ENCODE measurements at places on chromosomes 3 and 15.

GRCh38 chr15:27854601-27855000 is 244.5 kb downstream of the OCA2 start:
- no peak for DNase-seq

DNA sequence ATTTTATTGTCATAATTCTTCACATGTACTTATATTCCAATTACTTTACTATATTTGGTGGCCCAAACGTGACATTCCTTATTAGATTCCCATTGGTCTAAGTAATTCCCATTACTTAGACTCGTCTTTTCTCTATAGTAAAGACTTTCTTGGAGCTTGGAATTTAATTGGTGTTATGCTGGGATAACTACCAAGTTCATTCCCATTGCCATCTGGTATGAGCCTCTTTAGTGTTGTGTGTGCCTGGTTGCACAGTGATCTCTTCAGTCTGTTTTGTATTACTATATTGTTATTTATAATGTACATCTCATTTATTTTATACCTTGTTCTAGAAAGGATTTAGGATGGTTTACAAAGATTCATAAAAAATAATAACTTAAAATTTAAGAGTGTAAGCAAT is 27.8 kb downstream of the TMEM108 start:
- no peak for DNase-seq

- no peak for DNase-seq
Measured at GRCh38 chr3:43998370-43998835, 243.3 kb upstream of the TOPAZ1 start.

DNA sequence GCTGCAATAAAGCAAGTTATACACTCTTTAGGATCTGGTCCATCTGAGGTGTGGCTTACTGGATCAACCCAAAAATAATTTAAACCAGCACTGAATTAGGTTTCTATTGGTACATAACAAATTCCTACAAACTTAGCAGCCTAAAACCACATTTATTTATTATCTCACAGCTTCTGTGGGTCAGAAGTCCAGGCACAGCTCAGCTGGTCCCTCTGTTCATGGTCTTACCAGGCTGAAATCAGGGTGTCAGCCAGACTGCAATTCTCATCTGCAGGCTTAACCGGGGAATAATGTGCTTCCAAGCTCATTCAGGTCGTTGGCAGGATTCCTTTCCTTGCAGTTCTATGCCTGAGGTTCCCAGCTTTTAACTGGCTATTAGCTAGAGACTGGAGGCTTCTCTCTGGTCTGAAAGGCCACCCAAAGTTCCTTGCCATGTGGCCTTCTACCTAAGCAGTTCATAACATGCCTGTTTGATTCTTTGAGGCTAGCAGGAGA is 477.4 kb upstream of the WNT5A start:
- no peak for DNase-seq

GRCh38 chr3:115418583-115418982 is 204.7 kb upstream of the GAP43 start:
- DNase-seq, result no peak

GRCh38 chr3:23175341-23176083 is 27.6 kb upstream of the UBE2E2 start:
- DNase-seq, result no peak

- DNase-seq, result no peak
Measured at GRCh38 chr3:7382293-7383010, 521.5 kb downstream of the GRM7 start.

DNA sequence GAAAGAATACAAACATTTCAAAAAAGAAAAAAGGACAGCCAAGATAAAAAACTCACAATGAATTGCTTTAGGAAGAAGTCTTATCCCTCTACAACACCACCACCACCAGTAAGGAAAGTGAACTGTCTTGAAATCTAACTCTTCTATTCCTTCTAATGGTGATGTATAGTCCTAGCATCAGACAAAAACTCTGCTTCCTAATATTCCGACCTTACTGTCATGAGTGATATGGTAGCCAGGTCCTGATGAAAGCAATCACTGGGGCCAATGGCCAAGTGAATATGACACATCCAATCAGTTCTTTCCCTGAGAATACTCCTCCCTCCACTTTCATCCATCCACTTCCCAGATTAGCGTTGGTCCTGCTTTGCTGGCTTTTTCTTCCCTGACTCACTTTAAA is 14.8 kb downstream of the GK5 start:
- no peak for DNase-seq

GRCh38 chr3:177882124-177882648 is 654.0 kb upstream of the KCNMB2 start:
- DNase-seq, result no peak

- no peak for DNase-seq
Measured at GRCh38 chr15:22872936-22873701, 34.7 kb downstream of the NIPA2 start.

DNA sequence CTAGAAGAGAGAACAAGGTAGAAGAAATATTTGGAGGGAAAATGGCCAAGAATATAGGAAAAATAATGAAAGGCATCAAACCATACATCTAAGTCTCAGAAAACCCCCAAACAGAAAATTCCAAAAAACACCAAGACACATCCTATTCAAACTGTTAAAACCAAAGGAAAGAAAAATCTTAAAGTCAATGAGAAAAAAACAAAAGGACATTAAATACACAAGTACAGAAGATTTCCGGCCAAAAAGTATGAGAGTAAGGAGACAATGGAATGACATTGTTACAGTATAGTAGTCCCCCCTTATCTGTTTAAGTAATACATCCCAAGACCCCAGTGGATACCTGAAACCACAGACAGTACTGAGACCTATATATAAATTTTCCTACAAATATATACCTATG is 18.8 kb downstream of the CLASP2 start:
- no peak for DNase-seq

GRCh38 chr3:53830944-53831343 is 15.3 kb downstream of the CHDH start:
- no peak for DNase-seq

GRCh38 chr15:80188251-80188650 is 35.5 kb downstream of the FAH start:
- DNase-seq, result no peak

DNA sequence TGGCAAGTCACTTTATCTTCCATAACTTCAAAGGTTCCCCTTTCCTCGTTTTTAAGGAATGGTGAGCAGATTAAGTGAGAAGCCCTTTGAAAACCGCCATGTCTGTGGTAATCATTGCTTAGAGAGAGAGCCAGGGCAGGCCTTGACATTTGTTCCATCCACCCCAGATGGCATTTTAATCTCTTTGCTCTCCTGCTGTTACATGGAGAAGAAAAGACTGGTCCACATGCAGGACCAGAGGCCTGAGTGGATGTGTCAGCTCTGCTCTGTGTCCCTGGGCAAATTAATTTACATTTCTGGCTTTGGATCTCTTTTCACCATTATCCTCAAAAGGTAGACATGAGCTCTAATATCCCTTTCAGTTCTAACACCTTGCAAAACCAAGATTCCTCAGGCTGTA is 157.3 kb upstream of the LPP start:
- DNase-seq, result no peak

GRCh38 chr3:62392626-62393292 is 19.4 kb upstream of the FEZF2 start:
- DNase-seq, result no peak

DNA sequence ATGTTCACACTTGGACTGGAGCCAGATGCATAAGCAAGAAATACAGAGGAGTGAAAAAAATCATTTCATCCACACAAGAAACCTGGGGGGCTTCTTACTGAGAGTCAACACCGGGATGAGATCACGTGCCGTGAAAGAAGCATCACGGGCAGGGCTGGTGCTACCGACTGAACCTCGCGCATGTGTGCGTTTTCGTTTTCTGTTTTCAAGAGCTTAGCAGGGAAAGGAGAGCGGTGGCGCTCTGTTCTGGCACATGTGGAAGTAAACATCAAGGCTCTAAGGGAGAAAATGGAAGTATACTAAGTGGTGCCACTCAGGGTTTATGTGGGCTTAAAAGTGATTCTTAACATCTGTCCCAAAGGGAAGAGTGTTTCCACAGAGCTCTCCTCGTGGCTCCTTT is 55.9 kb downstream of the VGLL4 start:
- no peak for DNase-seq

DNA sequence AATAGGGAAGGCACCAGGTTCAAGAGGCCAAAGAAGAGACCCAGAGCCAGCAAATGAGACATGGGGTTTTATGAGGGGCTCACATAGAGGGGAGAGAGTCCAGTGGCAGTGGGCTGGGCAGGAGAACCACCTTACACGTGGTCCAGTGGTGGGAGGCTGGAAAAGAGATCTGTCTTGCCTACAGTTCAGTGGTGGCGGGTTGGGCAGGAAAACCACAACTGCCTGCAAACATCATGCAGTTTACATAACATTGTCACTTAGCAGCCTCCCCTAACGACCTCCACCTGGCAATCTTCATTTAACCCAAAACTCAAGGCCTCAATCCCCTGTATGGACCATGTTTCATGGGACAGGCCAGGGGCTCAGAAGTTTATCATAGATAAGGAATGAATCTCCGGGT is 29.1 kb downstream of the CRYGS start:
- no peak for DNase-seq

Measured in HS-5 (cell line).